ENCODE measurements at places on chromosomes 5 and 9. TPM values are rescaled to one million over a fixed set of nuclear protein-coding genes. Genes with fewer than 3 reads are reported as not detected.

- DNase-seq, result no peak
- no peak overlapping the region for H3K4me3 ChIP-seq
- no peaks in the 10 kb centered on the region for H3K36me3 ChIP-seq
Observed at GRCh38 chr5:62690421-62690820, 111.8 kb downstream of the LRRC70 start.

DNA sequence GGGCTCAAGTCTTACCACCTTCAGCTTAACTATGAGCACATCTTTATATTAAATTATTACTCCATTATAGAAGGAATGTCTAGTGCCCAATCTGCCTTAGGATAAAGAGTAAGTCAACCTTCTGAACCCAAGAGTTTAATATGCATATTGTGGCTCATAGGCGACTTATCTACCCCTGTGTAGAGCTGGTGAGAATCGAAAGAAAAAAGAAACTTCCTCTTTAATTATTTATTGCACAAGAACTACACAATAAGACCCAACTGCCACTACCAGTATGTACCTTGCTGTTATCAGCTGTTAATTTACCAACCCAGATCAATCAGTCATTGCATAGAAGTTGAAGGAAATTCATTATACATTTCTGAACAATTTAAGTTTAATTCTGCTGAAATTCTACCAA, 329.1 kb upstream of the SLC24A2 start:
- DNase-seq, result no peak
- H3K27ac ChIP-seq, result no peak overlapping the region
- no peak overlapping the region for H3K4me3 ChIP-seq
- no peaks in the 10 kb centered on the region for H3K27me3 ChIP-seq
- no peaks in the 10 kb centered on the region for H3K36me3 ChIP-seq
- H3K4me1 ChIP-seq, result no peaks in the 10 kb centered on the region

GRCh38 chr5:173020643-173021042, 35.5 kb upstream of the CREBRF start:
- DNase-seq, result no peak
- peak overlapping the region; percentile 35 for H3K27ac ChIP-seq
- H3K36me3 ChIP-seq, result peaks cover 22% of the 10 kb centered on the region
- H3K27me3 ChIP-seq, result no peaks in the 10 kb centered on the region

DNA sequence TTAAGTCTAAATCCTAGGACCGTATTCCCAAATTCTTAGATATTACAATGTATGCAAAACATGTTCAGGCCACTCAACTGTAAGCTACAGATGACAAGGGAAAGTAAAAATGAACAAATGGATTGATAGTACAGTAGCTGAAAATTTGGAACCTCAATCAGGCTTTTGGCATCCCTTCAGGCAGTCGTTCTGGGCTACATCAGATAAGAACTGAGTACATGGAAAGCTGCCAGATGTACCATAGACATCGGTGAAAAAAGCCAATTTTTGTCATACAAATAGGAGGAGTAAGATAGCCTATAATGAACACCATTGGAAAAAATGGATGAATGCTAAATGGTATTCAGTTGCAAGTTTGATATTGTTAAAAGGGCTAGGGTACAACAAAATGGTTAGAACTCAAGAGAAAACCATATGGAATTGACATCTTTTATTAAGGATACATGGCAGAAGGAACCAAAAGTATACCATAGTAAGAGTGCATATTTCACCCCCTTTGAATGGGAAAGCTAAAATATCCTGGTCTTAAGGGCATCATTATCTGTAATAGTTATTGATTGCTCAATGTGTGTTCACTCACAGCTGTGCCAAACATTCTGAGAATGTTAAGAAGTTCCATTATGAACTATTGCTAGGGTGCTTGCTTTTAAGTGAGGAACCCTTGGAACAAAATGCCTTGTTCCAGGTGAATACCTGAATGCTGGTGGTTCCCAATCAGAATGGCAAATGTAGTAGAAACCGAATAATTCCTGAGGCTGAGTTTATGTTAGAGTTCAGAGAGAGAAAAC, 86.4 kb downstream of the NR3C1 start:
- H3K27ac ChIP-seq, result no peak overlapping the region
- no peak overlapping the region for H3K4me3 ChIP-seq
- DNase-seq, result no peak
- no peaks in the 10 kb centered on the region for H3K27me3 ChIP-seq
- peaks cover 3% of the 10 kb centered on the region for H3K36me3 ChIP-seq

- DNase-seq, result no peak
- no peaks in the 10 kb centered on the region for H3K4me1 ChIP-seq
- no peaks in the 10 kb centered on the region for H3K27me3 ChIP-seq
- H3K4me3 ChIP-seq, result no peak overlapping the region
- no peak overlapping the region for H3K27ac ChIP-seq
Observed at GRCh38 chr5:24353611-24354010, 291.2 kb downstream of the CDH10 start.

- H3K27ac ChIP-seq, result no peak overlapping the region
- H3K27me3 ChIP-seq, result no peaks in the 10 kb centered on the region
- peaks cover 5% of the 10 kb centered on the region for H3K36me3 ChIP-seq
- H3K4me1 ChIP-seq, result peaks cover 13% of the 10 kb centered on the region
Observed at GRCh38 chr5:10579536-10580521, 16.0 kb downstream of the ANKRD33B start.

- H3K4me3 ChIP-seq, result no peak overlapping the region
- peak; percentile 100 for DNase-seq
- H3K36me3 ChIP-seq, result no peaks in the 10 kb centered on the region
- no peaks in the 10 kb centered on the region for H3K27me3 ChIP-seq
- H3K4me1 ChIP-seq, result peaks cover 37% of the 10 kb centered on the region
Observed at GRCh38 chr5:61301341-61302199, 30.5 kb upstream of the ZSWIM6 start.

DNA sequence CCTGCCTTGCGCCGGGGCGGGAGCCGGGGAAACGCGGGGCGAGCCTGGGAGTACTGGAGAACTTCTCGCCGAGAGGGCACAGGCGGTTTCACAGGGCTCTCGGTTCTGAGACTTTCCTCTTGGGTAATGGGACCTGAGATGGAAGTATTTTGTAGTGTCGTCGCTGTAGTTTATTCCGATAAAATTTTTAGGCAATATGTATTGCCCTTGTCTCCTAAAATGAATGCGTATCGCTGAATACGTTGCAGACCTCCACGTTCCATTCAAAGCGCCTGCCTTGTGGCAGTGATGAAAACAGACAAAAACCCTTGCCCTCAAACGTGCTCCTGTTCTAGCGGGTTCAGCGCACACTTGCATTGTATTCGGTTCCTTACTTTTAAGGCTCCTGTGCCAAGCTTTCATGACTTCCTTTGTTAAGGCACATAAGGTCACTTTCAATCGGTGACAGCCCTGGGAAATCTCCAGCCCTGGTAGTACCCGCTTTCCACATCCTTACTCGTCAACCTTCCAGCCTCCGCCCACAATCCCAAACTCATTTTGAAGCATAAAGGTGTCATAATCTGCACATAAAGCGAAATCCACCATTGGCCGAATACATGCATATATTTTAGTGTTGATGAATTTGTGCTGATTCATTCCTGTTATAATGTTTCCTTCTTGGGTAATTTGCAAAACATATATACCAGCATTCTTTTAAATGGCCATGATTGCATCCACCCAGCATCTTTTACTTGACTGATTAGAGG, 694 bp downstream of the RMI1 start:
- H3K36me3 ChIP-seq, result peaks cover 3% of the 10 kb centered on the region
- DNase-seq, result peak; percentile 35
- peak overlapping the region; percentile 92 for H3K27ac ChIP-seq
- no peaks in the 10 kb centered on the region for H3K4me1 ChIP-seq

DNA sequence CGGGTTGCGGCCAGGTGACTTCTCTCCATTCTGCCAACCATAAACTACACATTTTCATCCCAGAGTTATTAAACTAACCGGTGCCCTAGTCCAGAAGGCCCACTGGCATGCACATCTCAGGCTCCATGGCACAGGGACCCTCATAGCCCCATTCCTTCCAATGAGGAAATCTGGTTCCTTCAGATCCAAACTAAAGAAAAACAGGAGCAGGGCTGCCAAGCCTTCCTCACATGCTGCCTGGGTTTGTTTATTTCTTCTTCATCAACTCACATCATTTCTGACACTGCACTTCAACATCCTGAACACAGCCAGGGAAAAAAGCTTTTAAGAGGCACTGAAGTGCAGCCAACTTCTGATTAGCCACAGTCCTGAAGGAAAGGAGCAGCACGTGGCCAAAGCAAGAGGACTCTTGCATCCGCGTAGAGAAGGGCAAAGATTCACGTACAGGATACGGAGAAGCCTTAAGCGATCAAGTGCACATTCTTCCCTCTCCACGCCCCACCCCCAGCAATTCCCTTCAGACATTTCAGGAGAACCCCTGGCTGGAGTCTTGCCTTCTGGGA, 22.5 kb downstream of the LHFPL2 start:
- H3K27me3 ChIP-seq, result no peaks in the 10 kb centered on the region
- peaks cover 51% of the 10 kb centered on the region for H3K36me3 ChIP-seq
- H3K4me3 ChIP-seq, result no peak overlapping the region
- peak; percentile 57 for DNase-seq
- no peak overlapping the region for H3K27ac ChIP-seq

GRCh38 chr9:99107421-99107820, 2.5 kb downstream of the TGFBR1 start:
- peak overlapping the region; percentile 67 for H3K4me3 ChIP-seq
- H3K36me3 ChIP-seq, result peaks cover 3% of the 10 kb centered on the region
- no peak for DNase-seq
- H3K27ac ChIP-seq, result peak overlapping the region; percentile 16
- no peaks in the 10 kb centered on the region for H3K27me3 ChIP-seq

DNA sequence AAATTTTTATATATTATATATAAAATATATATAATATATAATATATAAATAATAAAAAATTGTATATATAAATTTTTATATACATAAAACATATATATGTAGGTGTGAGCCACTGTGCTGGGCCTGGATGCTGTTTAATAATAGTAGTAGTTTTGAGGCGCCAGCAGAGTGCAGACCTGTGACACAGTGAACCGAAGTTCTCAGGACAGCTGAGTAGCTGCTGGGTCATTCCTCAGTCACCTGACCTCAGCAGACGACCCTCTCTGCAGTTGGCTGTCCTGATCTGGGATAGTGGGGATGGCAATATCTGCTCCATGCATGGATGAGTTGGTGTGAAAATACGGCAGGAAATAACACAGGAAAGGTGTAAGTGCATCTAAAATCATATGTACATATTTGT, 3.3 kb upstream of the SNX18 start:
- no peak for DNase-seq
- H3K36me3 ChIP-seq, result peaks cover 8% of the 10 kb centered on the region
- H3K27ac ChIP-seq, result peak overlapping the region; percentile 50
- no peak overlapping the region for H3K4me3 ChIP-seq

- H3K4me1 ChIP-seq, result no peaks in the 10 kb centered on the region
Observed at GRCh38 chr5:56140073-56140472, 93.1 kb downstream of the ANKRD55 start.

- H3K27me3 ChIP-seq, result peaks cover 4% of the 10 kb centered on the region
- H3K36me3 ChIP-seq, result no peaks in the 10 kb centered on the region
- H3K4me1 ChIP-seq, result no peaks in the 10 kb centered on the region
- H3K27ac ChIP-seq, result no peak overlapping the region
- DNase-seq, result no peak
Observed at GRCh38 chr5:59360130-59360555, 533.4 kb downstream of the PDE4D start.

GRCh38 chr9:93815677-93816076, 139.5 kb downstream of the BARX1 start:
- H3K27ac ChIP-seq, result no peak overlapping the region
- no peak for DNase-seq
- no peaks in the 10 kb centered on the region for H3K36me3 ChIP-seq
- H3K4me3 ChIP-seq, result no peak overlapping the region
- no peaks in the 10 kb centered on the region for H3K4me1 ChIP-seq

- H3K27ac ChIP-seq, result no peak overlapping the region
- peaks cover 3% of the 10 kb centered on the region for H3K4me1 ChIP-seq
- no peak overlapping the region for H3K4me3 ChIP-seq
- DNase-seq, result no peak
- H3K27me3 ChIP-seq, result peaks cover 28% of the 10 kb centered on the region
- no peaks in the 10 kb centered on the region for H3K36me3 ChIP-seq
Observed at GRCh38 chr5:134019636-134020035, 14.9 kb upstream of the VDAC1 start.

DNA sequence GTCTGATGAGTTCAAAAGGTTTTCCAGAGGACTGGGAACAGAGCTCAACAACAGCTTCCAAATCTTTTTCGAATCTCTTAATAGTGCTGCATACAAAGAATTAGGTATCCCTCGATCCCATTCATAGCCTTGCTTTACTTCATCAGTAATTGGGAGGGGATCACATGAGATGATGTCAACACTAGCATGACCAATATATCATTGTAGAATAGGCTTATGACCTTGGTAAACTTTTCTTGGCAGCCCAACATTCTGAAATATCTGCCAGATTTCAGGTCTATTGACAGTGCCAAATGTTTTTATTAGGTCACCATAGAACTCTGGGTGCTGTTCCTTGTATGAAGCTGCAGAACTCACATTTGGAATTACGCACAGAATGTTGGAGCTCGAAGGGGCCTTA, 228.9 kb downstream of the FGF10 start:
- H3K36me3 ChIP-seq, result no peaks in the 10 kb centered on the region
- no peak for DNase-seq
- H3K27ac ChIP-seq, result no peak overlapping the region
- H3K4me3 ChIP-seq, result no peak overlapping the region

GRCh38 chr5:96316017-96316416, 117.0 kb downstream of the PCSK1 start:
- peak overlapping the region; percentile 90 for H3K27ac ChIP-seq
- H3K36me3 ChIP-seq, result no peaks in the 10 kb centered on the region
- H3K4me3 ChIP-seq, result no peak overlapping the region
- peaks cover 12% of the 10 kb centered on the region for H3K4me1 ChIP-seq

F12 gene
- total RNA-seq, result 0.56 TPM

LCN6 gene
- total RNA-seq, result not detected

IFNA14 gene
- total RNA-seq, result not detected

LRRC26 gene
- total RNA-seq, result not detected

PCDHGA12 gene
- total RNA-seq, result 9.7 TPM

EGFLAM gene
- 1.1 TPM for total RNA-seq

YTHDC2 gene
- total RNA-seq, result 13.4 TPM

C9 gene
- not detected for total RNA-seq

HSPB3 gene
- 0.54 TPM for total RNA-seq

COL15A1 gene
- 1.9 TPM for total RNA-seq
